Brain pericyte (primary cell): ENCODE measurements at places on chromosomes 1 and 21.

DNA sequence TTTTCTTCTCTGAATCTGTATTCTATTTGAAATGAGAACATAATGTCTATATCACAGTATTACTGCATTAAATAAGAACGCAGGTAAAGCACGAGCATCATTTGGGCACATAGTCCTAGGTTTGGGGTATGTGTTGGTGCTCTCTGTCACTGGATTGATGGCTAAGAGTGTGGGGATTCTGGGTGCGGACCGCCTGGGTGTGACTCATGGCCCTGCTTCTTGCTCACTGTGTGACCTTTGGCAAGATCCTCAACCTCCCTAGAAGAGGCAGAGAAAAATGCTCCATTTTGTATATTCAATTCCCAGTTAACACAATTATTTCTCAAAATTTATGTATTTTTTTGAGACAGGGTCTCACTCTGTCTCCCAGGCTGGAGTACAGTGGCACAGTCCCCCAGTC is 99.7 kb downstream of the LAMC2 start:
- DNase-seq = no peak

DNA sequence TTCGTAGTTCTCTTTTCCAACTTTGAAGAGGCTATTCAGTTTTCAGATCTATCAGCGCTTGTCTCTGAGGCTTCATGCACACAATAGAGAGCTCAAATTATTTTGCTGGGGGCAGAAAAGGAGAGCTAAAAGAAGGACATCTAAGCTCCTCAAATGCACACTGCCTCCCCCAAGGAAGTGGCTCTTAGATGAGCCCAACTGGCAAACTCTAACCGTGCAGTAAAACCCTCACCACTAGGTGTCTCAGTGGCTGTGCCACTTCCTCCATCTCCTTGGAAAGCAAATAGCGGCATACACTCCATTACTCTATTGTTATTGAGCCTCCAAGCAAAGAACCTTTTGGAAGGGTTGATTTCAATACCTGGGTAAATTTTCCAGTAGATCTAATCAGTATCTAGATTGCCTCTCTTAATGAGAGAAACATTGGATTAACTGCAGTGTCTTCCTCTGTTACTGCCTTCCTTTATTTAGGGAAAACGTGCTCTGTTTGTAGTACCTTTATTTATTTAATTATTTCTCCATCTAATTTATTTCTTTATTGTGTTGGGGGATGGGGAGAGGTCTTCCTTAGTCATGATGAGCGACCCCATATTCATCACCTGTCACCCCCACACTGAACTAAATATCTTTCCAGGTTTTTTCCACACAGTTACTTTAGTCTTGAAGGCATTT is 9.2 kb upstream of the SFPQ start:
- DNase-seq = peak; percentile 67

DNA sequence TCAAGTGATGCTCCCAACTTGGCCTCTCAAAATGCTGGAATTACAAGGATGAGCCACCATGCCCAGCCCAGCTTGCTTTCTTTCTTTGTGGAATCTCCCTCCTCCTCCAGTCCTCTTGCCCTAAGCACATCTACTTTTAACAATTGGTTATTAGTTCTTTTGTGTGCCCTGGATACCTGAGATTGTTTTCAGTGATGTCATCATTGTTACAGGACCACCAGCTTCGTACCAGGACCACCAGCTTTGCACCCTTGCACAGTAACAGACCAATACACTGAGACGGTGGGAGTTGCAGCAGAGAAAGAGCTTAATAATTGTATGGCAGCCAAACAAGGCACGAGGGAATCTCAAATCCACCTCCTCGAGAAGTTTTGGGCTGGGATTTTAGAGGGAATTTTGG is 71.3 kb downstream of the CNIH3 start:
- no peak for DNase-seq

DNA sequence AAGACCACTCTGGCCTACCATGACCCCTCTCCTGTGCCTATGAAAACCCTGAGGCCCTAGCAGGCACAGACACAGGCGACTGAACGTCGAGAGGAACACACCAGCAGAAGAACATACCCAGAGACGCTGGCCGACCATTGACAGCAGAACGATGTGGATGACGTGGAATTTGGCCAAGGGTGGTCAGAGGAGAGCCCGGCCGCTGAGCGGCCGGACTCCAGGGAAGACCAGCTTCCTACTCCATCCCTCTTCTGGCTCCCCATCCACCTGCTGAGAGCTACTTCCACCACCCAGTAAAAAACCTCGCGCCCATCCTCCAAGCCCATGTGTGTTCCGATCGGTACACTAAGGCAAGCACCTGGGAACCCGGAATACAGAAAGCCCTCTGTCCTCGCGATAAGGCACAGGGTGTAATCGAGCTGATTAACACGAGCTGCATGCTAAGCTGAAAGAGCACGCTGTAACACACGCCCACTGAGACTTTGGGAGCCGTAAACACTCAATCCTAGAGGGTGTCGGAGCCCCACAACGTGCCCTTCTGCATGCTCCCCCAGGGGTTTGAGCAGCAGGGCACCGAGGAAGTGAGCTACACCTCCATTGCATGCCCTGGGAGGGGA is 150.3 kb downstream of the CENPF start:
- no peak for DNase-seq

DNA sequence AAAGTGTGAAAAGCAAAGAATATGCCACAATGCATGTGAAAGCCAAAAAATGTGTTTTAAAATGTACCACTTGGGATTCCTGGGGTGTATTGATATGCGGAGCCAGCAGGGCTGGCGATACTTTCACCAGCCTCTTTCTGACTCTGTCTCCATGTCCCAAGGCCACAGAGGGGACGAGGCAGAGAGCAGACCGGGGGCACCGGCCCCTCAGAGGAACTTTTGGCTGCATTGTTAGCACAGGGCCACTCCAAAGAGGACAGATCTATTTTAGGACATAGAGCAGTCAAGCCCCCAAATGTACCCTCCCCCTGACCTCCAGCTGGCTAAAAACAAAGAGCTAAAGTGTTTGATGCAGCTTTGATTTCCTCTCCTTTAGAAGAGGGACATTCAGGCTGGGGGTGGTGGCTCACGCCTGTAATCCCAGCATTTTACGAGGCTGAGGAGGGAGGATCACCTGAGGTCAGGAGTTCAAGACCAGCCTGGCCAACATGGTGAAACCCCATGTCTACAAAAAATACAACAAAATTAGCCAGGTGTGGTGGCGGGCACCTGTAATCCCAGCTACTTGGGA is 25.6 kb upstream of the ZNF436 start:
- DNase-seq = no peak

DNA sequence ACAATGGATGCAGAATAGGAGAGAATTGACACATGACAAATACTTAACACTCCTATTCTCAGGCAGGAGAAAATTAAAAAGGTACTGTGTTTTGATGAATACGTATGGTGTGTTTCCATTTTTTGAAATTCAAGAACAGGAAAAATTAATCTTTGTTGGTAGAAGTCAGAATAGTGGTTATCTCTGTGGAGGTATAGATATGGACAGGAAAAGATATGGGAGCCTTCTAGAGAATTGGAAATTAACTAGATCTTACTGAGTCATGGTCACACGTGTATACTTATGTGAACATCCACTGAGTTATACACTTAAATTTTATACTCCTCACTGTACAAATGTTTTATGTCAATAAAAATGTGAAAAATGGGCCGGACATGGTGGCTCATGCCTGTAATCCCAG is 9.9 kb upstream of the TUT4 start:
- no peak for DNase-seq

DNA sequence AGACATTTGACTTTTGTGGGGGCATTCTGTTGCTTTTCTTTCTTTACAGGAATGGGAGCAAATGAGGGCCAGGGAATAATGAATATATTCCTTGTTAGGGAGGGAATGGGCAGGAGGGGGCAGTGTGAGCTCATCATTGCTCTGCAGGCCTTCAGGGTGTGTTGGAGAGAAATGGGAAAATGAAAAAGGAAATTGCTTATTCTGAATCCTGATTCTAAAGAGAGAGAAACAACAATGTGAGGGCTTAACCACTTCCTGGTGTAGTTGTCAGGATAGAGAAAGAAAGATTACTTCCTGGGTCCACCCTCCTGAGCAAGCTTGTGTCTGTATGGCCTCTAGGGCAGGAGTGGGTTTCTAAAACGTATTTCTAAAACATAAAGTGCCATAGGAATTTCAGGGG is 28.3 kb downstream of the VANGL2 start:
- DNase-seq = no peak

GRCh38 chr1:15961492-15961891 is 14.4 kb downstream of the ZBTB17 start:
- DNase-seq = no peak

DNA sequence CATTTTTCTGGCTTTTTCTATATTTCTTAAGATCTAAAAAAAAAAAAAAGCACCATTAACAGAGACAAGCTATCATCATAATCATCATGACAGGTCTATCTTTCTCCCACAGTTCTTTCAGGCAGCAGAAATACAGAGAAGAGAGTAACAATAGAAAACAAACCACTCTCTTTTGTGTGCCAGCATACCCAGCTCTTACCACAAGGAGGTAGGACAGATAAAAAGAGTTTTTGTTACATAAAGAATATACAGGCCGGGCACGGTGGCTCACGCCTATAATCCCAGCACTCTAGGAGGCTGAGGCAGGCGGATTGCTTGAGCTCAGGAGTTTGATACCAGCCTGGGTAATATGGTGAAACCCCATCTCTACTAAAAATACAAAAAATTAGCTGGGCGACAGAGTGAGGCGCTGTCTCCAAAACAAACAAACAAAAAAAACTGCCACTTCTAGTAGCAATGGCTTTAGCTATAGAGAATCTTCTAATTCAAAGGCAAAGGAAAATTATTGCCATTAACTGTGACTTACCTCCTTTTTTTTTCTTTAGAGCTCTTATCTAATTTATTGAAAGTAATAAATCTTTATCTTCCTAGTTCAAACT is 39.7 kb downstream of the ANKRD13C start:
- no peak for DNase-seq

GRCh38 chr1:83706354-83706938 is 292.5 kb downstream of the TTLL7 start:
- DNase-seq = no peak

DNA sequence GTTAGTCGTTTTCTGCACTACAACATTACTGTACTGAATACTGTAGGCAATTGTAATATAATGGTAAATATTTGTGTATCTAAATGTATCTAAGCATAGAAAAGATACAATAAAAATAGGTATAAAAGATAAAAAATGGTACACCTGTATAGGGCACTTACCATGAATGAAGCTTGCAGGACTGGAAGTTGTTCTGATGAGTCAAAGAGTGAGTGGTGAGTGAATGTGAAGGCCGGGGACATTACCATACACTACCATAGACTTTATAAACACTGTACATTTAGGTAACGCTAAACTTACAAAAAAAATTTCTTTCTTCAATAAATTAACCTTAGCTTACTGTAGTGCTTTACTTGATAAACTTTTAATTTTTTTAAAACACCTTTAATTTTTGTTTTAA is 13.5 kb downstream of the OSBPL9 start:
- no peak for DNase-seq

DNA sequence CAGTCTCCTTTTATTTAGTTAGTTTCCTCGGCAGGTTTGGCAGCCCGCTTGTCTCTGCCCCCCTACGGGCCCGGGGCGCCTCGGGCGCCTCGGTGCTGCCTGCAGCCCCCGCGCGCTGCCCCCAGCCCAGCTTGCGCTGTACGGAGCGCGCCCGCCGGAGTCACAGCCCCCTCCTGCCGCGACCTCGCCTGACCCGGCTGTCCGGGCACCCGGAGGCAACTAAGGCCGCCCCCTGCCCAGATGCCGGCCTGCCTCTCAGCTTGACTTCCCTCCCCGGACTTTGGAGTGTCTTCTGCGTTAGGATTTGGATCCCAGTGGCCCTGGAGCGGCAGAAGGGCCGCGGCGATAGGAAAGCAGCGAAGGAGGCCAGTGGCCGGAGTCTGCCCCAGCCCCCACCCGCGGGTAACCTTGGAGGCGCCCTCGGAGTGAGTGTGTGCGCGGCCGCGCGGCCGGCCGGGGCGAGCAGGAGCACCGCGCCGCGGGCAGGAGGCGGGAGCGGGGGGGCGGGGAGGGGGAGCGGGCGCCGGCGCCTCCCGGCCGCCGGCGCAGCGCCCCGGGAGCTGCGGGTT is 7.6 kb downstream of the CDKN2C start:
- DNase-seq = no peak

DNA sequence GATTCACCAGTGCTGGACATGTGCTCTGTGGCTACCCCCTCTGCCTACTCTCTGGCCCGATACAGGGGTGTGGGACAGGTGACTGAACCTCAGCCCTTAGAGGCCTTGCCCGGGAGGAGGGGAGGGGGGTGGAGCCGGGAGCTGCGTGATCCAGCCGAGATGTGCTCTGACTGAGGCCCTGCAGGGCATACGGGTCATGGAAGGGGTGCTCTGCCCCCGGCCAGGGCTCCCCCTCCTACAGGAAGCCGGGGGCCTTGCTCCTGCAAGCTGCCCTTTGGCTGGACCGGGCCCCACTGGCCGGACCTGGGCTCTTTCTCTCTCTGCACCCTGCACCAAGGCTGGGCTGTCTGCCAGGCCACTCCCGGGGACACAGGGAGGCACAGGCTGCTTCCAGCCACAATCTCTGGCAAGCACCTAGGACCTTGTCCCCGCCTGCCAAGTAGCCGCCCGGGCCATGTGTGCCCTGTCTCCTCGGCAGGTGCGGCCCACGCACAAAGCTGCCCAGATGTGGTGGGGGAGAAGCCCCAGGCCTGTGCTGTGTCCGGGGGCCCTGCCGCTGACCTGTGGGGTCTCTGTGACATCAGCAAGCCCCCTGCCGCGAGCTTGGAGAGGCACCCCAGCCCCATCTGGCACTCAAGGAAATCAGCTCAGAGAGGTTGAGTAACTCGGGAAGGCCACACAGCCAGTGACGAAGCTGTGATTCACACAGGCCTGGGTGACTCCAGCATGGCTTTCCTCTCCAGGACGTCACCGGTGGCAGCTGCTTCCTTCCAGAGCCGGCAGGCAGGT is 1.5 kb downstream of the SCNN1D start:
- no peak for DNase-seq

DNA sequence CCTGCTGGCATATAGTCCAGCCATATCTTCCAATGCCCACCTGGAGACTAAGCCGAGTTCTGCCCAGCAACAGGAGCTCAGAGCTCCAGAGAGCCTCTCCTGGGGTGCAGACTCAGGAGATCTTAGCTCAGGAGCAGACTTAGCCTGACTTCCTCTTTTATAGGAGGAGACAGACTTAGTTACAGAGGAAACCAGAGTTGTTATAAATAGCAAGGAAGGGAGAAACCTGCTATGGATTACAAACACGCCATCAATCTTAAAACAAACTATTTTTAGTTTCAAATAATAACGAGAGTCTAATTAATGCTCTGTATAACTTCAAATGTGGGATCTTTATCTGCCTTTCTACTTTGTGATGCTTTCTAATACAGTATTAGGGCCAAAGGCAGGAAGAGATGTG is 3.3 kb upstream of the KIF21B start:
- no peak for DNase-seq
